ENCODE measurements at places on chromosomes 11 and 22.

- DNase-seq = no peak
Measured at GRCh38 chr11:129894278-129895125, 876 bp downstream of the NFRKB start.

DNA sequence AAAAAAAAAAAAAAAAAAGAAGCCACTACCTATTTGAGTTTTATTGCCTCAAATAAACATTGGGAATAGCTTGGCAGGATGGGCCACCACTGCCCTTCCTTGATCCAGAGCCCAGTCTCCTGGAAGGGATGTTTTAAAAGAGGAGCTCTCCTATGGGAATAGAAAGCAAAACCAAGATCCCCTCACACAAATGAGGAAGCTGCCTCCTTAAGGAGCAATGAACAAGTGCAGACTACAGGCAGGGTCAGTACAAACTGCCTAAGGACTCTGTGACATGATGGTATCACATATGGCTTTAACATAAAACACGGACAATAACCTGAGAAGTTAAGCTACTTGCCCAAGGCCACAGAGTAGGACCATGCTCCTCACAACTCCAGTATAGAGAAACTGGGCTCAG lies 120.8 kb downstream of the NAT10 start:
- no peak for DNase-seq

DNA sequence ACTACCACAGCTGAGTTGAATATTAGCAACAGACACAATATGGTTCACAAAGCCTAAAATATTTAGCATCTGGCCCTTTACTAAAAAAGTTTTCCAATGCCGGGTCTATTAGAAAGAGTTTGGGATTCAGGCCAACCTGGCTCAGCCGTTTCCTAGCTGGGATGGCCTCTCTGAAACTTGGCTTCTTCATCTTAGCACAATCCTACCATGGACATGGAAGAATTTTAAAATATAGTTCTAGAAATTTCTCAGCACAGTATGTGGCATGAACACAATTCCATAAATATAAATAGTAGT lies 103.8 kb downstream of the RRAS2 start:
- DNase-seq = no peak

DNA sequence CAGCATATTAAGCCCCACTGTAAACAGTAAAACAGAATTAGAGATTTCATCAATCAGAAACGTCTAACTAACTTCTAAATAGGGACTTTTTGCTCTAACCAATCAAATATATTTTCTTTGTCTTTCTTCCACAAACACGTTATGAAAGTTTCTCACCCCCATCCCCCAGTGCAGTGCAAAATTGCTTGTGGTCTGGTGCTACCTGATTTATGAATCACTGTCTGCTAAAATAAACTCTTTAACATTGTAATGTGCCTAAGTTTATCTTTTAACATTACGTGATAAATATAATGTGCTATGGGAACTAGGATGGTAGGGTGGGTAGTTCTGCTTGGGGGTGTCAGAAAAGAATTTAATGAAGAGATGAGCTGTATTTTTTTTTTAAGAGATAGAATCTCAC lies 47.3 kb upstream of the SLC5A1 start:
- no peak for DNase-seq

DNA sequence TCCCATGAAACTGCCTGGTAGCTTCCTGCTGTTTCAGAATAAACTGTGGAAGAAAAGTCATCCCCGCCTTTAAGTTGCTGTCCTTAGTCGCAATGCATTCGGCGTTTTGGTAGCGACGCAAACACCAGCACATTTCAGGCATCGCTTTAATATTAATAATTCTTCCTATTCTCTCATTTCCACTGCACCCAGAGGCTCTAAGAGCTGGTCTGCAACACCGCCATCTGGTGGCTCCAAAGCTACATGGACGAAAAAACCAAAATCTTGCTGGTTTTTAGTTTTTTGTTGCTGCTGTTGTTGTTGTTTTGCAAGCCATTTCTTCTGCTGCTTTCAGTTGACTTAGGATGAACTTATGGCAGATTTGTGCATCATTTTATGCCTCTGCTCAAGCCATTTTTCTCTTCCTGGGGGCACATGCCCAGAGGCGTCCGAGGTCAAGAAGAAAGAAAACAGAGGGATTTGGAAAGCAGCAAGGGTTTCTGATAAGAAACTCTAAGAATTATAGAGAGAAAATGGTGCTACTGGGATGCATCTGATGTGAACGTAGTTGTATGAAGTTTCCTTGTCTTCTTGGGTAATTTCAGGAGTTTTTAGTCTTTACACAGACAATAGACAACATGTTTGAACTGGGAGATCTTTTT lies 345.4 kb upstream of the KIRREL3 start:
- DNase-seq = no peak

DNA sequence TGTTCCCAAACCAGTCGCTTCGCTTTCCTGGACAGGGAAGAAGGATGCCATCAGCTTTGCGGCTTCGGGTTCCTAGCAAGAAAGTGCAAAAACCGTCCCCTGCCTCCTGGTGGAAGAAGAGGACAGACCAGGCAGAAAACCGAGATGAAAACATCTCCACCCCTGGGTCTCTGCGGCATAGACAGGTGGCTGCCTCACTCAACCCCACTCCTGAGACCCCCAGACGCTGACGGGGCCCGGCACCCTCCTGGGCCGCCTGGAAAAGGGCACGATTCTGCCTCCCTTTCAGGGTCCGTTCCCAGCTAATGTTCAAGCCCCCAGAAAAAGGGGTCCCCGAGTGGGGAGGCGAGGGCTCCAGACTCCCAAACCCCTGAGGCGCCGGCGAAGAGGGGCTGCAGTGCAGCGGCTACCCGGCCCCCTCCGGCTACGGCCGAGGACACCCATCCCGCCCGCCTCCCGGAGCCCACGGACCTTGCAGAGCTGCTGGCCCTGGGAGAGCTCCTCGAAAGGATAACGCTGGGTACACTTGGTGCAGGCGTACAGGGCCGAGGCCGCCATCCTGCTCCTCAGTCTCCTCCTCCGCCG lies 569 bp downstream of the FAM76B start:
- no peak for DNase-seq

DNA sequence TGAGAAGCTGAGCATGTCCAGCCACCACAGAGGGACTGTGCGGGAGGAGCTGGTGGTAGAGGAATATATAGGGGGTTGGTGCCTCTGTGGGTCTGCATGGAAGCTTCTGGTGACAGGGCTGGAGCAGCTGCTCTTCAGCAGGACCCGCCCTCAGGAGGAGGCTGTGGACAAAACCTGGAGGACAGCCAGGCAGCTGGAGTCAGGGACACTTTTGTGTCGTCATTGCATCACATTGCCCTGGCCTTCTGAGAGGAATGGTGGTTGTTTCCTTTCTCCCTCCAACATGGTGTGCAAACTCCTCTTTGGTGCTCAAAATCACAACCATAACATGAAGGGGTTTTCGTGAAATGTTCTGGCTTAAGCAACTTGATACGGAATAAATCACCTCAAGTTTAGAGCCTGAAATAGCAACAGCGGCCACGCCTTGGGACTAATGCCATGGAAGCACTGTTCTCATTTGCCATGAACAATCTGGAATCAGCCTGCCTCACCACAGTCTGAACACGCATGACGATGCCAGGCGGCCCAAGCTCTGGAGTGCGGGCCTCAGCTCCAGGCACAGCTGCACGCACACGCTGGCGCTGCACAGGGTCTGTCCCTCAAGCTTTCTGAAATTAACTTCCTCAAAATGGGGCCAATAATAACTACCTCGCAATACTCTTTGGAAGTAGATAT lies 17.1 kb upstream of the CSRP3 start:
- DNase-seq = no peak

GRCh38 chr11:115660030-115660805 lies 156.0 kb upstream of the CADM1 start:
- no peak for DNase-seq

- DNase-seq = no peak
Measured at GRCh38 chr11:120129570-120129969, 8.3 kb downstream of the TRIM29 start.

GRCh38 chr11:130049328-130049771 lies 20.3 kb upstream of the APLP2 start:
- no peak for DNase-seq

- DNase-seq = no peak
Measured at GRCh38 chr11:69122630-69123431, 32.9 kb upstream of the SMIM38 start.

DNA sequence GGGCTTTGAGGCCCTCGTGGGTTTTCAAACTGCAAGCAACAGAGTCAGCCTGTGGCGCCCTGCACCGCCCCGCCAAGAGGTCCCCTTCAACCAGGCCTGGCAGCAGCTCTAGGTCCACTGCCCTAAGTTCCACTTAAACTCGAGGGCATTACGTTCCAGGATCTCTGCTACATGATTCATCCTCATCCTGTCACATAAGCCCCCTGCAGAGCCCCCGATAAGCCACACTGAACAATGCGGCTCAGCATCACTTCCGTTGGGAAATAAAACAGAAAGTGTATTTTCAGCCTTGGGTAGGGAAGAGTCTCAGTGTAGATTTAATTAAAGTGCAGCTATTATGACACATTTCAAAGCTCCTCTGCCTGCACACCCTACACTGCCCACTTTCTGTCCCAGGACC lies 24.6 kb downstream of the SULT4A1 start:
- DNase-seq = no peak

DNA sequence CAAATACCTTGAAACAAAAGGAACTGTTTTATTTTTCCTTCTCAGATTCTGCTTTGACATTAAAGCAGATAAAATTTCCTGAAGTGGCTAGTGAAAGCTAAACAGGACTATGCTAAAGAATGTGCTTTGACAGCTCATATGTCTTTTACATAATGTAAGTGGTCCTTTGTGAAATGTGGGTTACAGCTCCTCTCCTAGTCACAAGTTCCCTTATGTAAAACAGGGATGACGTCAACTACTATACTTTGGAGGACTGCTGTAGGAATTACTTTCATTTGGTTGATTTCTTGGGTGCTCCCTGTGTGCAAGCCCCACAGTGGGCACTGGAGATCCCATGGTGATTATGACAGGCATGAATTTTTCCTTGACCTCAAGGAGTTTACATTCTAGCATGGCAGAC lies 216.6 kb upstream of the NARS2 start:
- no peak for DNase-seq

GRCh38 chr11:126926376-126926791 lies 74.2 kb downstream of the KIRREL3 start:
- no peak for DNase-seq

DNA sequence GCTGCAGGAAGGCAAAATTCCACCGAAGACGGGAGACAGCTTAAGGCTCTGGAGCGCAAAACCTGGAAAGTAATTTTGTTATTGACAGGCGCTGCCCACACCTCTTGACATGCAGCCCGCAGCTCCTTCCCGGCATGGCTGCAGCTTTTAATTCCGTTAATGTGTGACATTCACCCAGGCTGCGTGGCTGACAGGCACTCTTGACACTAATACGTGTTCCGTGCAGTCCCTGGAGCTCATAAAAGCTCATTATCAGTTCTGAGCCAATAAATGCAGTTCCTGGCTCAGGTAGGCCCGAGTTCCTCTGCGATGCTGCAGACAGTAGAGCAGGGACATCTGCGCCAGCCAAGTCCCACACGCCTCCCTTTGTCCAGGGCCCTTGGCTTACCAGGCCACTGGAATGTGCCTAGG lies 34.8 kb downstream of the TSPAN18 start:
- DNase-seq = no peak

DNA sequence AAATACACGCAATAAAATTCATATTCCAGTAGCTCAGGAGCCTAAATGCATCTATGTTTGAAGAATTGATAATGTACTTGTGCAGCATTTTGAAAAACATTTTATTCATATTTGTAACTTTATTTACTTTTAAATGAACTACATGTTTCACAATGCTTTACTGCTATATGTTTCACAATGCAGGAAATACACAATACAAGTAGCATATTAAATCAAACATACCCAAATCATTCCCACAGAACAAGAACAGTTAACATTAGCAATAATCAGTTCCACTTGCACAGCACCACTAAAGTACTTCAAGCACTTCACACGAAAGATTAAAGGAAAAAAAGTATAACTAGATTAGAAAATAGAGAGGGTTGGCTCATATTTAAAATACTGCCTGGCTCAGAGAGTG lies 343.6 kb upstream of the CCDC90B start:
- no peak for DNase-seq

DNA sequence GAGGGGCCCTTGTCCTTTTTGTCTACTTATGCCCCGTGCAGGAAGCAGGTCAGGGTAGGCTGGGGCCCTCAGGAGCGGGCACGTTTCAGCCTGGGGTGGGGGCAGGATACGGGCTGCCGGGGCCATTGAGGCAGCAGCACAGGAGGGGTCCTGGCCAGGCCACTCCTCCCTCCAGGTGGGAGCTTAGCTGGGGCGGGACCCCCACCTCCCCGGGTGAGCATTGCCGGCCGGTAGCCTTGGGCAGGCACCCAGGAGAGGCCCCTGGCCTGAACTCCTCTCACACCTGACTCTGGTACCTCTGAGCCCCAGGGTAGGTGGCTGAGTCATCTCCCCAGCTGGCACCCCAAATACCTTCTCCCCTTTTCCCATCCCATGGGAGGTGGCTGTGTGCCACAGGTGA lies 5.0 kb upstream of the MUC6 start:
- DNase-seq = no peak

GRCh38 chr11:11740073-11740702 lies 101.6 kb upstream of the USP47 start:
- DNase-seq = no peak

GRCh38 chr11:134119094-134119493 lies 50.2 kb downstream of the JAM3 start:
- no peak for DNase-seq

DNA sequence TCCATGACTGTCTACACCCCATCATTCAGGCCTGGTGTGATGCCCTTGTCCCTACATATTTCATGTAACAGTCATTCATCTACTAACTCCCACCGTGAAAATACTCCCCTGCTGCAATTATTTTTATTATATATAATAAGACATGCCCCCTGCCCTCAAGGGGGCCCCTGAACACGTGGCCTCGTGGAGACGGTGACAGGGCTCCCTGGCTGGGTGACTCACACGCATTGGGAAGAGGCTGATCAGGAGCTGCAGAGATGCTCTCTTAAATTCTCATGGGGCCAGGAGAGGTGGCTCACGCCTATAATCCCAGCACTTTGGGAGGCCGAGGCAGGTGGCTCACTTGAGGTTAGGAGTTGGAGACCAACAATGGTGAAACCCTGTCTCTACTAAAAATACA lies 88.6 kb downstream of the ST3GAL4 start:
- no peak for DNase-seq

GRCh38 chr22:33000342-33001280 lies 57.6 kb downstream of the SYN3 start:
- no peak for DNase-seq

GRCh38 chr22:42967005-42967404 lies 47.9 kb downstream of the PACSIN2 start:
- DNase-seq = no peak

GRCh38 chr22:29478326-29479276 lies 1.4 kb upstream of the NEFH start:
- no peak for DNase-seq

- no peak for DNase-seq
Measured at GRCh38 chr11:47969401-47969800, 11.0 kb upstream of the PTPRJ start.

DNA sequence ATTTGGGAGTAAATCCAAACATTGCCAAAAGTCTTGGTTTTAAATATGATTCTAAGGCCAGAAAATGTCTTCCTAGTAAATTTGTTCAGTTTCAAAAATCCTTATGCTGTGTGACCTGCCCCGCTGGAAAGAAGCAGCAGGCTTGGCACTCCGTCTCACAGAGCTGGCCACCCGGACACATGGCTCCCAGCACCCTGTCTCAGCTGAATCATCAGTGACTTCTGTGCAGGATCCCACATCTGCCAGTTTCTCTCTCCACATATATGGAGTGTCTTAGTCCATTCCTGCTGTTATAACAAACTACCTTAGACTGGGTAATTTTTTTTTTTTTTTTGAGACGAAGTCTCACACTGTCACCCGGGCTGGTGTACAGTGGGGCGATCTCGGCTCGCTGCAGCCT lies 356.7 kb downstream of the TBC1D22A start:
- no peak for DNase-seq

Data from BJ (cell line).